Naive thymus-derived CD4-positive, alpha-beta T cell (primary cell): ENCODE measurements at places on chromosomes 7 and 10.

DNA sequence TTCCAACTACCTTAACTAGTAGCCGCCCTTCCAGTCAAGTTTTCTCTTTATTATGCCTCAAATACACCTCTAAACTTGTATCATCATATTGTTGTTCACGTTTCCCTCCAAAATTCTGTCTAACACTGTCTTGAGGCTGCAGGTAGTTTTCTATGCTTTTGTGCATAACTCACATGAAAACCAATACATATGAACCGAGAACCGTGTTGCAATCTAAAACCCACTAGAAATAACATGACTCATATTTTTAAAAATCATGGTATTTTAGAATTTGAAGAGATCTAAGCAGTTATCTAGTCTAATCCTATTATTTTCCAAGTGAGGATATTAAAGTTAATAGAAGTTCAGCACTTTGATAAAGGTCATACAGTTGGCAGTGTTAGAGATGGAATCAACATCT, 18.2 kb downstream of the LIPF start:
- no peak for DNase-seq

- no peak for DNase-seq
These were observed 62.6 kb upstream of the PLPP4 start for GRCh38 chr10:120394446-120394845.

GRCh38 chr7:129605960-129606614, 5.4 kb upstream of the NRF1 start:
- no peak for DNase-seq

DNA sequence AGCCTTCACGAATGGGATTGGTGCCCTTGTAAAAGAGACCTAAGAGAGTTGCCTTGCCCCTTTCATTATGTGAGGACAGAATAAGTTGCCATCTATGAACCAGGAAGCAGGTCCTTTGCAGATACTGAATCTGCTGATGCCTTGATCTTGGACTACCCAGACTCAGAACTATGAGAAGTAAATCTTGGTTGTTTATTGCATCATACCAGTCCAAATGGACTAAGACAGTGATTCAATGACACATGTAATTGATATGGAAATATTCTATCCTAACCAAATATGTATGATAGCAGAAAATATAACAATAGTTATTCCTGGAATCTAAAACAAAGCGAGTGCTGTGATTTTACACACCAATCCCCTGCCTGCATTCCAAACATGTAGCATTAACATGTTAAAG, 17.0 kb upstream of the LYZL1 start:
- DNase-seq = no peak

DNA sequence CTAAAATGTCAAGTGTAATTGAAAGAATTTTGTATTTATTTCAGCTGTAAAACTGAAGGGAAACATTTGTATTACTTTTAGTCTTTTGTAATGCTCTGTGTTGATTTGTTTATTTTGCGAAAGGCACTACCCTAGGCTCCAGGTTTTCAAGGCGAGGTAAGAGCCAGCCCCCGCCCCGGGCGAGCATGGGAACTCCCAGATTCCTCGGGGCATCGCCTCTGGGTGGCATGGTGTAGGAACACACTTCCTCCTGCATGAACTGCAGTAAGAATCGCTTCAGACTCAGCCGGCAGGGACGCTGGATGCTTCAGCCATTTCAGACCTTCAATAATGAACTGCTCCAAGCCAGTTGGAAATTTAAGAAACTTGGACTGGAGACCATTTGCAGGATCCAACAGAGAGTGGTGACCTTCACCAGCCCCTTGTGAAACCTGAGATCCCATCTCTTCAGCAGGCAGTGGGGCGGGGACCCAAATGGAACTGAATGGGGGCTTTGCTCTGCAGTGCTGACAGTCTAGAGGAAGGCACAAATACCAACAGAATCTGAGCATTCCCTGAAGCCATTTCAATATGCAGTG, 544.3 kb upstream of the MGMT start:
- no peak for DNase-seq

DNA sequence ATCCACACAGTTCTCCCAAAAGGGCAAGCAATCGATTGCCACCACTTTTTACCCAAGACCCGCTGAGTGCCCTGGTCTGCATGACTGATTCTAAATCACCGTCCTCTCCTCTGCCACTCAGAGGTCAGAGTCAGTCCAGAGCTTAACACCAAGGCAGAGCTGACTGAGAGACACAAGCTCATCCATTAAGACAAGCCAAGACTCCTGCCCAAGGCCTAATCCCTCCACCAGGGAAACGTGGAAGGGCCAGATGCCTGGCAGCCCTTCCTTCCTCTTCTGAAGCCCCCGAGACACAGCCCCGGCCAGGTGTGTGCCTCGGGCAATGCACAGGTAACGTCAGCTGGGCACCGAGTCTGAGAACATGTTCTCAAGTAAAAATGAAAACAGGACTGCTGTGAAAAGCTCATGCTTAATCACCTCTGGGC, 51.7 kb downstream of the DIP2C start:
- DNase-seq = no peak

- no peak for DNase-seq
These were observed 43.2 kb downstream of the SH2D4B start for GRCh38 chr10:80580638-80581468.

GRCh38 chr7:107206136-107206535, 37.3 kb downstream of the HBP1 start:
- no peak for DNase-seq

DNA sequence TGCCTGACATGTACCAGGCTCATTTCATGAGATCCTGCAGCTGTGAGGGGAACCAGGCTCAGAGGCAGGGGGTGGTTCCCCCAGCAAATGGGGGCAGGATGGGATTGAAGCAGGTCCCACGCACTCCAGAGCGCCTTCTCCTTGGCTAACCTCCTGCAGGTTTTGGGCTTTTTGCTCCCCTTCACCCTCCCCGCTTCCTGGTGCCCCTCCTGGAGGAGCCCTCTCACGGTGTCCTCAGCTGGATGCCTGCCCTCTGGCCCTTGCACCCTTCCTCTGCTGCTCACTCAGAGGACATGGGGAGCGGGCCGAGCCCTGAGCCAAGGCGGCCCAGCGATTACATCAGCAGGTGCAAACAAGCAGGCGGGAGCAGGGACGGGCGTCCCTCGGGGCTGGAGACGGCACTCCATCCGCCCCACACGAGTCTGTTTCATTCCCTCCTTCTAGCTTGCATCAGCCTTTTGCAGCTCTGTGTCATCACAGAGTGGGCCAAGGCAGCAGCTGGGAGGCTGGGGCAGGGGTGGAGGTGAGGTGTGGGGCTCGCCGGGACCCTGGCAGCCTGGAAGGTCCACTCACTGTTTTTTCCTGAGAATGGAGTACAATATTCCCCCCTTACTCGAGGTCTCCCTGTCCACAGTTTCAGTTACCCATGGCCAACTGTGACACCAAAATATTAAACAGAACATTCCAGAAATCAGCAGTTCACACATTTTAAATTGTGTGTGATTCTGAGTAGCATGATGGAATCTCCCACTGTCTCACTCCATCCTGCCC, 52.7 kb upstream of the SLC29A3 start:
- DNase-seq = no peak

DNA sequence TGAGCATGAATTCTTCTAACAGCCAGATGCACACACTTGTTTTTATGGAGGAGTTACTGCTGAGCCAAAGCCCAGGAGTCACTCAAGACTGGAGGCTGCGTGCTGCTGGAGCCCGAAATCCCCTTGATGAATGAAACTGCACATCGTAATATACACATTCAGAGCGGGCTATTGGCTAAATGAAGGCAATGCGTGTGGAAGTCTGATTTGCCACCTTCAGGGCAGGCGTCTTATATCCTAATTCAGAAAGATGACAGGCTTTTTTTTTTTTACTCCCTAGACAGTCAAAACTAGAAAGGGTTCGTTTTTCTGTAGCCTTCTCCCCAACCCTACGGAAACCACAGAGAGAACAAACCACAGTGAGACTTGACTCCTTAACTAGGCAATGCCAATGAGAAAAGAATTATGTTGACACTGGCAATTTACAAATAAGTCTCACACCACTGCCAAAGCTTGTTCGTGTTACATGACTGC, 227.2 kb upstream of the KLF14 start:
- peak; percentile 78 for DNase-seq

- no peak for DNase-seq
These were observed 156.6 kb downstream of the SPAG6 start for GRCh38 chr10:22501863-22502262.

DNA sequence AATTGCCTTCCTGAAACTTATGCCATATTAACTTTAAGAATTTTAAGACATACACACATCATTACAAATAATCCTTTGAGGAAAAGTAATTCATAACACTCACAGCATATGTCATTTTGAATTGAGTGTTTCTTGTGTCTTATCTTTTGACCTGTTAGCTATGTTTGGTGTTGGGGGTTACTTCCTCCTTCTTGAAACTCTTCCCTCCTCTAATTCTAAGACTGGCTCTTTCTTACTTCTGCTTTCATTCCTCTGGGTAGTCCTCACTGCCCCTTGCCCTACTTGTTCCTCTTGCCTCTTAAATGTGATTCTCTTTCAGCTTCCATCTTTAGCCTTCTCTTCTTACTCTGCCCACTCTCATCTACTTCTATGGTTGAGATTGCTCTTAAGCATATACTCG, 28.3 kb upstream of the PIP4K2A start:
- no peak for DNase-seq

- no peak for DNase-seq
These were observed 114.8 kb upstream of the LANCL2 start for GRCh38 chr7:55250313-55250712.

DNA sequence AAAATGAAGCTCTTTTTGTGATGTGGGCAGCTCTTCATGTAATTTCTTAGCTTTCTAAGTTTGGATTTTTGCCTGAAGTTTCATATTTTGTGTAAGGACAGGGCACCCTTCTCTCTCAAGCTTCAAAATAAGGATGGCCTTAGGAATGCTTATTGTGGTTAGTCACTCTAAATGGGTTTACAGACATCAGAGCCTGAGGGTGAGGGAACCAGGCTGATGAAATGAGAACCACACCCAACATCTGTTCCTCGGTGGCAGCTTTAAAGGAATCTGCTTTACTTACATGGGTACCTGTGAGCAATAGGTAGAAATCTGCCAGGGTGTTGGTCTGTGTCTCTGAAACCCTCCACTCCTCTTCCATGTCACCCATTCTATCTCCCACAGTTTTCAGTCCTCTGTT, 174.3 kb downstream of the EMX2 start:
- no peak for DNase-seq

- no peak for DNase-seq
These were observed 4.2 kb downstream of the PARP12 start for GRCh38 chr7:140058517-140058916.

- DNase-seq = no peak
These were observed 16.0 kb downstream of the ZFYVE27 start for GRCh38 chr10:97752956-97753355.

DNA sequence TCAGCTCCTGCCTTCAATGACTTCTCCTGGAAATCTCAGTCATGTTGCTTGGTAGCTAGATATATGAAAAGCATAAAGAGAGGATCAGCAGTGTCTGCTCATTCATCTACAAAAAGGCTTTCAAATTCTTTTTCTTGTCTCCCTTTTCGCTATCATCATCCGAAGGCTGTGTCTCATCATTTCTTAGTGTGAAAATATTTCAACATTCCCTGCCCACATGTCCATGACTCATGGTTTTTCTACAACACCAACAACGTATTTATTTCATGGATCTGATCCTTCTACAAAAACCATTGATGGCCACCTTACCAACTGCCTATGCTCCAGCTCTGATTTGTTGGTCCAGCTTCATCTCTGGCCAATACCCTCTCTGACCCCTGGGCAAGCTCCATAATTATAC, 472.5 kb upstream of the GHITM start:
- DNase-seq = no peak

DNA sequence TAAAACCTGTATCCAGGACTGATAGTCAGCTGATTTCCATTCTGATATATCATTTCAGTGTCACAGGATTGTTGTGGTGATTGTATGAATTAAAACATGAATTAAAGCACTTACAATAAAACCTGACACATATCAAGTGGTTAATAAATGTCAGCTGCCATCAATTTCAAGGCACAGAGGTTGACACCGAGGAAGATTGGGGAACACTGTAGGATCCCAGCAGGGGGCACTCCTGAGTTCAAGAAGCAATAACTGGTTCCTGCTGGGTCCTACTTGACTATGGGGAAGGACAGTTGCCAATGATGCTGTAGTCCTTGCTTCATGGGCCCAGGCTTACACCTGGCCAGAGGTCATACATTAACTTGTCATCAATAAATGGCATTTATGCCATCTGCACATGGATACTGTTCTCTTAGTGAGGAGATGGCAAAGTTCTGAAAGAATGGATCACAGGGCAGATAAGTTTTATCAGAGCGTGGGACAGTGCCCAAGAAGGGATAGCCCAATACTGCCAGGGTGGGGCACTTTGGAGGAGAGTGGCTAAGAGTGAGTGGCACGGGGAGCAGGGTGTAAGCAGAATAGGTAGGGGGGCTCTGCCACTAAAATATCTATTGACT, 24.1 kb downstream of the FZD1 start:
- DNase-seq = no peak

DNA sequence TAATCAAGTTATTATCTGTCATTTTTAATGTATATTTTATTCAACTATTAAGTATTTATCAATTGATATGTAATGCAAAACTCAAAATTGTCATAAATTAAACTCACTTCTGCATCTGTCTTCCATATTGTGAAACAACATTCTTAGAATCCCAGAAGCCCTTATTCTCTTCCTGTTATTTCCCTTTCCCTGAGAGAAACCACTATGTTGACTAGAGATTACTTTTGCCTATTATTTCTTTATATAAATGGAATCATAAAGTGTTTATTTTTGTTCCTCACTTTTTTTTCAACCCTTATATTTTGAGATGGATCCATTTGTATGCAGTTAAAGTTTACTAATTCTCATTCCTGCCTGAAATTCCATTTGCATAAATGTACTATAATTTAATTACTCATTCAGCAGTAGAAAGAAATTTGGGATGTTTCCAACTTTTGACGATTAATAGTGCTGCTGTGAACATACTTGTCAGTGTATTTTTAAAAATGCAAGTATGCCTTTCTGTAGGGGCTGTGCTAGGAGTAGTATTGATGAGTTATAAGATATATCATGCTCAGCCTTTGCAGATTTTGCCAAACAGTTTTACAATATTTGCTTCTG, 211.2 kb downstream of the SEMA3D start:
- no peak for DNase-seq

DNA sequence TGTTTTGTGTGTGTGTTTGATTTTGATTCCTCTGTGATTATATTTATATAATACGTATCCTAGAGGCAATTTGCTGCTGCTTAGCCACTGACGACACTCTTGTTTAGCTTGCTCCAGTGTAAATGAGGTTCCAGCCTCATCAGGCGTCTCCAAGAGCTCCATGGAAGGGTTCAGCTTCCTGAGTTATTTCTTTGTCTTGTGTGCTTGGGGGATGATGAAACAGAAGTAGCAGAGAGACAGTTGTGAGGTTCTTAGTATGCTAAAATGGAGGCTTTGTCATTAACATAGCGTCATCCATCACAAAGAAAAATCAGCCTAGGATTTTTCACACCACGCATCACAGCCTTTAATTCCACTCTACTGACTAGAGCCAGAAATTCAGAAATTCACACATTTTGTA, 85.1 kb downstream of the KLF6 start:
- DNase-seq = no peak
